ENCODE measurements at places on chromosomes 4 and X.

DNA sequence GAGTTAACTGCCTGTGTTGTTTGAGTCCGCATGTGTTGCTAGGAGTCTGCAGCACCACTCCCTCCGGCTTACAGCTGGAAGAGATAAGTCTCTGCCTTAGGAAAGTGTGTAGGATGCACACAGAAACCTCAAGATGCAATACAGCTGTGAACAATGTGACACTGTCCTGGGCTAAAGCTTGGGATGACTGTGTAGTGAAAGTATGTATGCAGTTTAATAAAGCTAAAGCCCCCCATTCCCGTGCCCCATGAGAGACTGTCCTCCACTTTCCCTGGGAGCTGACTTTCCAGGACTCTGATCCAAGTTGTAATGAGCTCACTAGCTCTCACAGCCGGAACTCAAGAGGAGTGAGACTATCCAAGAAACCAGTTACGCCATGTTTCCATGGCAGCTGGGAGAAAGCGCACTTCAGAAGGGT is 156.6 kb upstream of the FTHL17 start:
- no peak for DNase-seq

- DNase-seq, result no peak
These were observed 1160.1 kb downstream of the NLGN4X start for GRCh38 chrX:5068550-5068949.

GRCh38 chr4:117210551-117210950 is 125.2 kb upstream of the TRAM1L1 start:
- no peak for DNase-seq

- DNase-seq, result no peak
These were observed 43.4 kb upstream of the CLNK start for GRCh38 chr4:10728016-10728415.

GRCh38 chrX:10071451-10072144 is 85.2 kb upstream of the CLCN4 start:
- DNase-seq, result peak; percentile 22

- DNase-seq, result no peak
These were observed 345.1 kb downstream of the ARHGAP10 start for GRCh38 chr4:148076964-148077363.

GRCh38 chrX:153500676-153501280 is 6.0 kb downstream of the BGN start:
- DNase-seq, result no peak

DNA sequence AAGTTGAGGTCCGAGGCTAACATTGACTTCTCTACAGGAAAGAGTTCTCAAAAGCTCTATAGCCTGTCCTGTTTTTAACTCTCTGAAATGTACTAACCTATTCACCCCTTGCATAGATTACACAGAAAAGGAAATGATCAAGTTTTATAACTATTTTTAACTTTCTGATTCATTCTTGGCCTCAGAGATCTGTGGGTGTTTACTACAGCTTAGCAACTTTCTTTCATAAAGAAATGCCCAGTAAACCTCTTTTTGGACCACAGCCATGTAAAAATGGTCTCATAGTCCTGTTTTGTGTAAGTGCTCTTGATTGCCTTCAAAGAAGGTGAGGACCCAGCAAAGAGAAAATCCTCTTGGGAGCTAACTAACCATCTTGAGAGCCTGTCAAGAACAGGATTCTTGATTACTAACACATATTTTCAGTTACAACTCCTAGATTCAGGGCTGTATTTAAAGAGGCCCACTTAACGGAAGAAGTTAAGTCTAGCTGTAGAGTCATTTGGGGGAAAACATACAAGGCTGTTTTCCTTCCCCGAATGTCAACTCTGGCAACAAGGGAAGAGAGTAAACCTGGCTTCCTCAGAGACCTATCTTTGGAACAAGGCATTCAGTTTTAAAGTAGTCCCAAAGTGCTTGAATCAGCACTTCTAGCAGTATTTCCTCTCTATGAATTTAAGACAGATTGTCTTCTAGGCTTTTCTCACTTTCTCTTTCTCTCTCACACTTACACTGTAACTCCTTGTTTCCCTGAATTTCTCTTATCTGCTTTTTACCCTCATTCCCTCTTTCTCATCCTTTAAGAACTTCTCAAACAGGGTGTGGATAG is 78.2 kb downstream of the IL21 start:
- no peak for DNase-seq

- DNase-seq, result no peak
These were observed 306.5 kb downstream of the PRDM5 start for GRCh38 chr4:120616041-120616440.

Measured in NCI-H510A treated with DMSO at 0.1 percent for 48 hours (cell line).